Activated CD4-positive, alpha-beta T cell treated with anti-CD3 and anti-CD28 coated beads, Interleukin-2, amount 50 U/mL, for 48 hours (primary cell): ENCODE measurements at places on chromosomes 4 and X.
A peak's percentile ranks its signal among the peaks of the same experiment; 100 is the strongest.

GRCh38 chr4:16199093-16199492, 27.2 kb downstream of the TAPT1 start:
- no peak for DNase-seq

DNA sequence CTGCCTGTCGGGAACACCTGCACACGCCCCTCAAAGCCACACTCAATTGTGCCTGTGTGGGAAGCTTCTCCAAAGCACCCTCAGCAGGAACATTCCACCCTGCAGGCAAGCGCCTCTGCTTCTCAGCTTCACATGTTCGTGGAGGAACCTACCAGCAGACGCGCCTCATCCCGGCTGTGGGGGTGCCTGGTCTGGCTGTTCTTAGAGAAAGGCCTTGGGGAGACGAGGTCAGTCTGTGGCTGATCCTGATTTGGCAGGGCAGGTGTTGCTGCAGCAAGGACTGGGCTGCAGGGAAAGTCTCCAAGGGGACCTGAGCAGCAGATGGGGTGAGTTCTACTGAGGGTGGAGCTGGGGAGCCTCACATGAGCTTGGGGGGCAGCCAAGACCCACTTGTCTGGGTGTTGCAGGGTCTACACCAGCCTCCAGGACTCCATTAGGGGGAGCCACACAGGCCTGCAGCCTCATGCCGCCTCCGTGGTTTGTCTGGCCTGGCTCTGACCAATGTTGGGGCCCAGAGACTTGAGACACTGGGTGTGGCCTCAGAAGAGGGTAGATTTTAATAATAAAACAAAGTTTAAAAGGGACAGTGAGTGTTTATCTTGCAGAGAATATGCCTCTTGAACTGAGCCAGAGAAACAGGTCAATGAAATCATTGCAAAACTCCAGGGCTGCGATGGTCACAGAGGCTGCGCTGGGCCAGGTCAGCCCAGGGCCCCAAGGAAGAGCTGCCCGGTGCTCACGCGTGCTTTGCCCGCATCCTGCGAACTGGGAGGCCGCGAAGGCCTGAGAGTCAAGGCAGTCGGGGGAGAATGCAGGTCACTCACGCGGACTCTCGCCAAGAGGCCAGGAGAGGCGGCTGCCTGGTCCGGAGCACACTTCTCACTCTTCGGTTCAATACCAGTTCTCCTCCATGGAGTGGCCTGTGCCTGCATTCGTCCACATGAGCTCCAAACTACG, 21.1 kb downstream of the RNF212 start:
- no peak for DNase-seq

- DNase-seq, result no peak
Measured at GRCh38 chr4:13793020-13793710, 165.6 kb upstream of the BOD1L1 start.

GRCh38 chr4:182683661-182684060, 233.5 kb downstream of the DCTD start:
- no peak for DNase-seq

- no peak for DNase-seq
Measured at GRCh38 chrX:122788216-122788615, 395.9 kb upstream of the GRIA3 start.

GRCh38 chrX:40040686-40041461, 56.9 kb downstream of the BCOR start:
- no peak for DNase-seq

DNA sequence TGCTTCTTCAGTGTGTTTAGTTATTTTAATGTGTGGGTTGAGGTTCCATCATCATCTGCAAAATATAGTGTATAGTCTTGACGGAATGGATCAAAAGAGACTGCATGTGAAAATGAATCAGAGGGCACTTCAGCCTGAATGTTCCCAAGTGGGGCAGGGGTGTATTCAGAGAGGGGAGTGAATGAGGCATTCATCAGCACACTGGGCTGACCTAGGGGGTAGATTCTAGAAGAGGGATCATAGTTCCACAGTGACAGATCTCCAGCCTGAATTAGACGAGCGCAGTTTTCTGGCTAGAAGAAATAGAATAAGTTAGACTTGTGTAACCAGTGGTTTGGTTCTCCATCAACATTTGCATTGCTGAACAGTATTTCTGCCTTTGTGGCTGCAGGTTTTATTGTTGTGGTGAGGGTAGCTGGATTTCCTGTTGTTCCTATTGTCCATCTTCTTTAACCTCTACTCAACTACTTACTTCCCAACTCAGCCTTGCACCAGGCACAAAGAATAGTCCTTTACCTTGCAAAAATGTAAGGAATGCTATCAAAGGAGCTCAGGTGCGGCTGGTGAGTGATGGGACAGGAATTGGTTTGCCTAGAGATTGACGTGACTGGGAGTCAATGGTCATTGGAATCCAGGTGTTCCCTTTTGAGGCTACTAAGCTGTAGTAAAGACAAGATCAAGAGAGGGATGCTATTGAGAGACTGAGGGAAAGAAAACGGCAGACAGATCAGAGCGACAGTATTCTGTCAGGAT, 50.9 kb downstream of the NAP1L5 start:
- DNase-seq, result no peak

- no peak for DNase-seq
Measured at GRCh38 chrX:130552444-130553073, 150.8 kb downstream of the RBMX2 start.

DNA sequence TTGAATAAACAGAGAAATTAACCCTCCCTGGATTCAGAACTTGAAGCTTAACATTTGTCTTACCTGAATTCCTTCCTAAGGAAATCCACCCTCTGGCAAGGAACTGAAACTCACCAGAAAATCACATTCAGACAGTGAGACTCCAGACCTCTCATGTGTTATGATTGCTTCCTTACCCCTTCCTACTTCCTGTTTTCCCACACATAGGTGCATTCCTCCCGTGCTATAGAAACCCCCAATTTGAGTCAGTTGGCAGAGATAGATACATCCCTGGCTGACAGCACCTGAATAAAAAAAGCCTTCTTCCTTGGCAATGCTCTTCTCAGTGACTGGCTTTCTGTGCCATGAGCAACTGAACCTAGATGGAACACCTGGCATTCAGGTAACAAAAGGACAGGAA, 157.0 kb upstream of the SMIM31 start:
- DNase-seq, result no peak

- DNase-seq, result no peak
Measured at GRCh38 chr4:900073-900472, 32.0 kb downstream of the GAK start.

DNA sequence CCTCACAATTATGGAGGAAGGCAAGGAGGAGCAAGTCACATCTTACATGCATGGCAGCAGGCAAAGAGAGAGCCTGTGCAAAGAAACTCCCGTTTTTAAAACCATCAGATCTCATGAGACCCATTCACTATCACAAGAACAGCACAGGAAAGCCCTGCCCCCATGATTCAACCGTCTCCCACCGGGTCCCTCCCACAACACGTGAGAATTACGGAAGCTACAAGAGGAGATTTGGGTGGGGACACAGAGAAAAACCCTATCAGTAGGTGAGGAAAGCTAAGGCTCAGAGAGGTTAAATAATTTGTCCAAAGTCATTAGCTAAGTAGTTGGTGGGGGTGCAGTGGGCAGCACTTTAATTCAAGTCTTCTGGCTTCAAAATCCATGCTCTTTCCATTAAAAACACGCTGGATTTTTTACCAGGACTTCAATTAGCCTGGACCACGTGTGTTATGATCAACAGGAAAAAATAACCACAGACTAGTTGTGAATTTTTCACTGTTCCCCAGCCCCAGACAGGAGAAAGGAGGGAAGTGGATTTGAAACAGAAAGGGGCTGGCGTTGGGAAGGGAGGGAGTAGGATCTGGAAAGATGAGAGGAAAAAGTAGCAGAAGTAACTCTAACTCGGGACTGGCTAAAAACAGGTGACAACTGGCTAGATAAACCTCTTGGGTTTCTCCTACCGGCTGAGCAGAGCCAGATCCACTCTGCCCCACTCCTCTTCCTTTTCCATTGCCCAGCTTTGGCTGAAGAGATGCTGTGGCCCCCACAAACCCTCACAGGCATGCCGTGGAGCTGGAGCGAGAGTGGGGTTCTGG, 986 bp downstream of the MTMR8 start:
- peak; percentile 0 for DNase-seq

GRCh38 chr4:165360985-165361670, 17.7 kb upstream of the CPE start:
- no peak for DNase-seq

DNA sequence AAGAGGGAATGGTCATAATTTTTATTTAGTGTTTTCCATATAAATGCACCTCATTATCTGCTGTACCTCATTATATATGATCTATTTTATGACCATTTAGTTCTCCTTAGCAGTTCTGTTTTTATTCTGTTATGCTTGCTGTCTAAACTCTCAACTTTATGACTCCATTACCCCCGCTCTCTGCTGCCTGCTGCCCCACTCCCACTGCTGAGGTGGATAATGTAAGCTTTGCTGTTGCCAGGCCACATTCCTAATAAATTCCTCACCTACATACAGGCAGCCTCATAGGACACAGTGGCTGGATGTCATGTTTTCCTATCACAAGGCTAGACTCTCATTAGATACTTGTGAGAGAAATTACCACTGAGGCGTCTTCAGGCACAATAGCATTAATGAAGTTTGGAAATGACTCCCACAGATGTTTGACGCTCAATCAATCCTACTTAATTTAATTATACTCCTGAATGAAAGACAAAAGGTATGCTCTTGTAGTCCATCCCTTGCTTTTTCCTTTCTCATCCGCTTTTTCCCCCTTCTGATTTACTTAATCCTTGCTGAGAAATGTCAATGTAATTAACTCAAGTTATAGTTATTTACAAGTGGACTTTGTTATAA, 497.5 kb upstream of the IGFBP7 start:
- DNase-seq, result no peak
